RWPE2 (cell line): ENCODE measurements at places on chromosomes 6 and 20.

DNA sequence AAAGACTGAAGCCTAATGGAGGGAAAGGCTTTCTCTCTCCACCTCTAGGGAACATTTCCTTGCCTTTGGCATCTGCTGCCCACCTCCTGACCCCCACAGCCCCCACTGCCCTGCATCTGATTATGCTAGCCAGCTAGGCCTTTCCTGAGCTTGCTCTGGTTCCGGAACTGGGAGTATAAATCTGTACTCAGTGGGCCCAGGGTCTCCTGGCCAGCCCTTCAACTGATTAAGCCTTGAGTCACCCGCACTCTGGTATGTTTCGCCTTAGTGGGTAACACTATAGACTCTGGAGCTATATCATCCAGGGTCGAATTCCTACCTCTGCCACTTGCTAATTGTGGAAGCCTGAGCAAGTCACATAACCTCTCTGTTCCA, 45.6 kb upstream of the RIPOR2 start:
- no peak for DNase-seq

GRCh38 chr6:85416049-85416448, 33.8 kb upstream of the NT5E start:
- no peak for DNase-seq

DNA sequence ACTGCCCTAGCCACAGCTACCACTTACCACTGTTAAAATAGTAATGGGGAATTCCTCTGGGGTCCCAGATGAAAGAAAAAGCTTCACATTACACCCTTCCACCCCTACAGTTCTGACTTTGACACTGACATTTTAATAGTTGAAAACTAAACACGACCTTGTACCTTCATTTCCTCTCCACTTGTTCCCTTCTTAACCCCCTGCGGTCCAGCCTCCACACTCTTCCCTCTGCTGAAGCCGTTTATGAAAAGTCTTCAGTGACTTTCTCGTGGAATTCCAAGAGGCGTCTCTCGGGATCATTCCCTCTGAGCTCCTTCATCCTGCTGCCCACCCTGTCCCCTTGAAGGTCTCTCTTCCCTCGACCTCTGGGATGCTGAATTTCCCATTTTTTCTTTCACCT, 36.6 kb upstream of the TIAM2 start:
- DNase-seq: no peak

- no peak for DNase-seq
These were observed 152.0 kb downstream of the TSHZ2 start for GRCh38 chr20:53124075-53124551.

DNA sequence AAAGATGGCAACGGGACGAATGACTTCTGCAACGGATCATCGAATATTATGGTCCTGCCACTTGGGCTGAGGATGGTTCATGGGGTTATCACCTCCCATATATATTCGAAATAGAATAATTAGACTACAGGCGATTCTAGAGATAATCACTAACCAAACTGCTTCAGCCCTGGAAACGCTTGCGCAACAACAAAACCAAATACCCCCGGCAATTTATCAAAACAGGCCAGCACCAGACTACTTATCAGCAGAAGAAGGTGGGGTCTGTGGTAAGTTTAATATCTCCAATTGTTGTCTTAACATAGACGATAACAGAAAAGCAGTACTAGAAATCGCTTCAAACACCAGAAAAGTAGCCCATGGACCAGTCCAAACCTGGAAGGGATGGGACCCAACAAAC, 31.0 kb upstream of the ULBP3 start:
- DNase-seq: no peak

DNA sequence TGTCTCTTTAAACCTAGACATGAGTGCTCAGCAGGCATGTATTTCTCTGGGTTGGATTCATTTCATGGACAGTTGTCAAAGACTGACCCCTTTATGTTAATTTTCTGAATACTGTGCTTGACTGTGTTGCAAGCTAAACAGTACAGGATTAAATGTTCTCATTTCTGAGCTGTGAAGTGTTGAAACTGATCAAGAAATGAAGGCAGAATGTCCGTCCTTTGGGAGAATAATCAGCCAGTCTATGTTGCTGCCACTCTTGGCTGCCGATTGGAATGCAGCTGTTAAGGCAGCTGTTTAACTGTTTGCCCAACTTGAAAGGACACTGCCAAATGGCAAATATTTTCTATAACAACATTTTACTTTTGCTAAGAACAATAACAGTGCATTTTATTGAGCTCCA, 87.3 kb downstream of the CEP57L1 start:
- DNase-seq: no peak

DNA sequence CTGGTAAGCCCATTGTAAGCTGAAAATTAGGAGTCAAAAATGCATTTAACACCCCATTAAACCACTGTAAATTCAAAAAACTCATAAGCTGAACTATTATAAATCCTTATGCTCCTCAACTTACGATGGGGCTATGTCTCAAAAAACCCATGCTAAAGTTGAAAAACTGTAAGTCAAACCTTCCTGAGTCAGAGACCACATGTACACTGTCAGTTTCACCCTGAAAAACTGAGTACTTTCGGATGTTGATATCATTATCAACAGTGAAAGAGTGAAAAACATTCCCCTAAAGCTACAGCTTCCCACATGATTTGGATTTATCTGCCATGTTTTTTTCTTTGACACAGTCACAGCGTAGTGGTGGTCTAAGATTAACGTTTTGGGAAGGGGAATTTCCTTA, 14.2 kb downstream of the RAB23 start:
- DNase-seq: no peak

- DNase-seq: no peak
These were observed 21.2 kb upstream of the ABT1 start for GRCh38 chr6:26575494-26575939.

- DNase-seq: no peak
These were observed 584.8 kb downstream of the HDGFL1 start for GRCh38 chr6:23154159-23154558.

DNA sequence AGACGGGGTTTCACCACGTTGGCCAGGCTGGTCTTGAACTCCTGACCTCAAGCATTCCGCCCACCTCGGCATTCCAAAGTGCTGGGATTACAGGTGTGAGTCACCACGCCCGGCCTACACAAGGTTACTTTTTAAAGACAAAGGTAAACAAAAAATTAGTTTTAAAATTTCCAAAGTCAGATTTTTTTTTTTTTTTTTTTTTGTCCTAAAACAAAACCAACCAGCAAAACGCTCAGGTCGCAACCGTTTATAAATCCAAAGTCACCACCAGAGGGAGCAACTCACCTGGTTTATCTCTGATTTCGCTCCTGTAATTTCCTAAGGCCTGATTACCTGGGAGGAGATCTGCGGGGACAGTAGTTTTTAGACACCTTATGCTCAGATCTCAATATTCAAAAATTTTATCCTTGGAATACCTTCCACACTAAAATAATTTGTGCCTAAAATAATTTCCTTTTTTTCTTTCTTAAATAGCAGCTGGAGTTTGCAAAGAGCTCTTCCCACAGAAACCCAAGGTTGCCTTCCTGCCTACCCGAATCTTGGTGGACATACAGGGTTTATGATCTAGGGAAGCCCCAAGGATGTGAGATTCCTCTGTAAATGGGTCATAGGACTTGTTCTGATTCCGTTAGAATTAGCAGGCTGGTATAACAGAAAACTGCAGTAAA, 19.8 kb upstream of the TREM1 start:
- no peak for DNase-seq

GRCh38 chr6:106630366-106630765, 988 bp downstream of the QRSL1 start:
- DNase-seq: no peak

DNA sequence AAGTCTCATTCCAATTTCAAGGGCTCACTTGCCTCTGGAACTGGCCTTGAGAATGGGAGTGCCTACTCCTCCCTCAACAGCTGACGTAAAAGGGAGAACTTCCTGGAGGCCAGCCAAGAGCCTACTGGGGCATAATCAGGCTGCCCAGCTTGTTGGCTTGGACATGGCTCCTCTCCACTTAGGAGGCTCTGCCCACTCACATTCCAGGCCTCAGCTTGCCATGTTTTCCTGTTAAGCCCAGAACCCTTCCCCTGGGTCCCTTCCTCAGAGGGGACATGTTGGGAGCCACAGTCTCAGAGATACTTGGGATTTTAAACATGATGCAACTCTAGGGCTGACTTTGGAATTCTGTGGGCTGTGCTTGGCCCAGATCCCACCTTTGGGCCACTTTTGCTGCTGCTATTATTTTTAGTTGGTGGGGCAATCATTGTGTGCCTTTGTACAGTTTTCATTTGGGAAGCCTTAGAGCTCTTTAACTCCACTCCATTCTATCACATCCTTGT, 31.5 kb upstream of the ADTRP start:
- peak; percentile 70 for DNase-seq

DNA sequence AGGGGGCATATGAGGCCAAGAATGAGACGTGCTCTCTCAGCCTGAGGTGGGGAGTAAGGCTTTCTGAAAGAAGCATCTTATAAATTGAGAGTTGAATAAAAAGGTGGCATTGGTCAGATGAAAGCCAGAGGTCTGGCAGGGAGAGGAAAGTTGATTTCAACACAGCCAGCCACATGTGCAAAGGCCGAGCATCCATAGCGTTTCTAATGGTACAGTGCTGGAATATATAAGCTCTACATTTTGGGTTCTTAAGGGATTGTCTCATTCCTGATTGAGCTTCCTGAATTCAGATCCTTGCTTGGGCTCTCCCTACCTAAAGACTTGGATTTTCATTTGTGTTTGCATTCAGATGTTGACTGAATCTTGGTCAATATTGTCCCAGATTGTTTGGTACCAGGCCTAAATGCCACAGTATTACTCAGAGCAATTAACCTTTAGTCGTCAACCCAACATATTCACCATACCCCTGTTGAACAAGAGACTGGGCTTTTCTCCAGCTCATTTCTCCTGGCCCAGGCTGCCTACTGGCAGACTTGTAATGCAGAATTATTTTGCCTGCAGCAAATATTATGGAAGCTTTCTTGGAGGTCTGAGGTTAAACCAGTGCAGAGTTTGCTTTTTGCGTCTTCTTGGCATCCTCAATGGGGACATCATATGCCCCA, 14.5 kb upstream of the BCAS1 start:
- no peak for DNase-seq

DNA sequence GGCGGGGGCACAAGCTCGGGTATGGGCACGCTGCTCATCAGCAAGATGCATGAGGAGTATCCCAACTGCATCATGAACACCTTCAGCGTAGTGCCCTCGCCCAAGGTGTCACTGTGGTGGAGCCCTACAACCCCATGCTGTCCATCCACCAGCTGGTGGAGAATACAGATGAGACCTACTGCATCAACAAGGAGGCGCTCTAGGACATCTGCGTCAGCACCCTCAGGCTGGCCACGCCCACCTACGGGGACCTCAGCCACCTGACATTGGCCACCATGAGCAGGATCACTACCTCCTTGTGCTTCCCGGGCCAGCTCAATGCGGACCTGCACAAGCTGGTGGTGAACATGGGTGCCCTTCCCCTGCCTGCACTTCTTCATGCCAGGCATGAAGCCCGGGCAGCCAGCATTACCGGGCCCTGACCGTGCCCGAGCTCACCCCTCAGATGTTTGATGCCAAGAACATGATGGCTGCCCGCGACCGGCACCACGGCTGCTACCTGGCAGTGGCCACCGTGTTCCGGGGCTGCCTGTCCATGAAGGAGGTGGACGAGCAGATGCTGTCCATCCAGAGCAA, 12.8 kb downstream of the GABRR2 start:
- DNase-seq: no peak

DNA sequence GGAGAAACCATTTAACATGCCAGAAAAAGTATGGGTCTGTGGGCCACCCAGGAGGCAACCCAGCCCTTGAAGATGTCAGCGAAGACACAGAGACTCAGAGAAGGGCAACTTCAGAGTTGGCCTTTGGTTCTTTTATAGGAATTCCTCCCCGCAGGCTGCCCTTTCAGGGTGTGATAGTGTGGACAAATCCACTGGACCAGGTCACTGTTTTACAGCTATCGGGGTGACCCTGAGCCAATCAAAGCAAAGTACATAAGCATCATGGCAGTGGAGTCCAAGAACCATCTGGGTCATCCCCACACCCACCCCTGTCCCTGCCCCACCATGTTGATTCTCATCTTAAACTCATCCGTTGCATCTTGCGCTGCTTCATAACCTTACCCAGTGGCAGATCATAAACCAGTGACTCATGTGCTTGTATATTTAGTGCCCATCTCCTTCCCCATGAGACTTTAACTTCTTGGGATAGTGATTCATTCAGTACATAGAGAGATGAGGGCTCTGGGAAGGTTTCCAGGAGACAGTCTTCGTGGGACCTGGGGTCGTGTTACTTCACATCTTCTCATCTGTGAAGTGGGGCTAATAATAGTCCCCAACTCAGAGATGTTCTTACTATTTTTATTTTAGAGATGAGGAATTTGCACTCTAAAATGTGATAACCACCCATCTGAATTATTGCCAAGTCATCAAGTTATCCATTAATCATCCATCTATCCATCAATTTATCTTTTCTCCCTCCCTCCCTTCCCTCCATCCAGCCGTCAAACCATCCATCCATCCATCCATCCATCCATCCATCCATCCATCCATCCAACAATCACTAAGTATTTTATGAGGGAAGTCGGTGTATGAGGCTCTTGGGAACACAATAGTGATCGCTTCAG, 51.0 kb downstream of the EDN3 start:
- no peak for DNase-seq

DNA sequence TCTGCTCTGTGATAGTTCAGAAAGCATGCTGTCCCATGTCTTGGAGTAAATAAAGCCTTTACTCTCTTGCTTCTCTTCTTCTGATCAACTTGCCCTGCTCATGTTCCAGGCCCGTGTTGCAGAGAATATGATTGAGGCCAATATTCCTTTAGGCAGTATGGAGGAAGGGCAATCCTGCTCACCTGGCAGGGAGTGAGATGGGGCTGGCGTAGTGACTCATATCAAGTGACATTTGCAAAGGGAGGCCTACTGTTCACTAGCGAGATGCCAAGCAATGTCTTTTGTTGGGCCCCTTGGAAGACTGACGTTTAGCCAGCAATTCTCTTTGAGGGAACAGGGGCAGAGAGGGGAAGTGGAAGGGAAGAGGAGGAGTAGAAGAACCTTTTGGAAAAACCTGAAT, 19.7 kb downstream of the ADTRP start:
- no peak for DNase-seq

- DNase-seq: no peak
These were observed 133.8 kb downstream of the PRND start for GRCh38 chr20:4855555-4855954.

GRCh38 chr6:37868447-37868825, 48.9 kb downstream of the ZFAND3 start:
- DNase-seq: no peak

GRCh38 chr6:153003366-153003690, 819 bp upstream of the MTRF1L start:
- DNase-seq: no peak

- DNase-seq: no peak
These were observed 105.9 kb downstream of the MYB start for GRCh38 chr6:135286962-135287538.

- no peak for DNase-seq
These were observed 55.8 kb downstream of the FOXO3 start for GRCh38 chr6:108616544-108616943.

- DNase-seq: no peak
These were observed 184.9 kb upstream of the TSHZ2 start for GRCh38 chr20:52787216-52787615.

DNA sequence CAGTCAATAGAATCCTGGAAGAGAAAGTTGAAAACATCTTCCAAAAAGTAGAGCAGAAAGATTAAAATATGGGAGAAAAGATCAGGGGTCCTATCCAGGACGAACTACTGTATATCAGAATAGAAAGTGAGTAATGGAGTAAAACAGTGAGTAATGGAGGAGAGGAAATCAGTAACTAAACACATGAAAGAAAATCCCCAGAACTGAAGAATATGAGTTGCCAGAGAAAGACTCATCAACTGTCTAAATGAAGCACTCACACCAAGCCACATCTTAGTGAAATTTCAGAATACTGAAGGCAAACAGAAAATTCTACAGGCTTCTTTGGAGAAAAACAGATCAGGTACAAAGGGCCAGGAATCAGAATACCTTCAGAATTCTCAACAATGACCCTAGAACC, 14.9 kb downstream of the IL17A start:
- DNase-seq: no peak
